ENCODE measurements at places on chromosomes 3 and 15.
A peak's percentile ranks its signal among the peaks of the same experiment; 100 is the strongest.

DNA sequence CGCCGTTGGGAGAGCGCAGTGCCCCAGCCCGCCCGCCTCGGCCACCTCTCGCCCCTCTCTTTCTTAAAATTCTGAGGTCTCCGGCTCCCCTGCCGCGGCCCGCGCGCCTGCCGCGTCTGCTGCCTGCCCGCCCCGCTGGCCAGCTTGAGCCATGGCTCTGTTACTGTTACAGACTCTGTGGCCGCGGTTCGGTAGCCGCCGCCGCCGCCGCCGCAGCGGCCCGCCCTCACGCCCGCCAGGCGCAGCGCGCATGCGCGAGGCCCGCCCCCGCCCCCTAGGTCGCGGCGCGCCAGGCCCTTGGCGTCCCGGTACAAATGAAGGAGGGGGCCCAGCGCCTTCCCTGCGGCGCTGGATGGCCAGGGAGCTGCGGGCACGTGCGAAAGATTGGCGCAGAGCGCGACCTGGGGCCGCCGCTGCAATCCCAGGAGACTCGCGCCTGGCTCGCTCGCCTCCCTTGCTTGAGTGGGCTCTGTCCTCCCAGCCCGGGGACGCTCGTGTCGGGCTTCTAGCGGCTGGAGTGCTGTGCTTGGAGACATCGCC, at the start of gene ONECUT1:
Gene ONECUT1 (minus strand): TSS at position 168 of the 540 bp plus-strand sequence. CDS start 452 bp downstream, outside the sequence.
- no peak for DNase-seq

DNA sequence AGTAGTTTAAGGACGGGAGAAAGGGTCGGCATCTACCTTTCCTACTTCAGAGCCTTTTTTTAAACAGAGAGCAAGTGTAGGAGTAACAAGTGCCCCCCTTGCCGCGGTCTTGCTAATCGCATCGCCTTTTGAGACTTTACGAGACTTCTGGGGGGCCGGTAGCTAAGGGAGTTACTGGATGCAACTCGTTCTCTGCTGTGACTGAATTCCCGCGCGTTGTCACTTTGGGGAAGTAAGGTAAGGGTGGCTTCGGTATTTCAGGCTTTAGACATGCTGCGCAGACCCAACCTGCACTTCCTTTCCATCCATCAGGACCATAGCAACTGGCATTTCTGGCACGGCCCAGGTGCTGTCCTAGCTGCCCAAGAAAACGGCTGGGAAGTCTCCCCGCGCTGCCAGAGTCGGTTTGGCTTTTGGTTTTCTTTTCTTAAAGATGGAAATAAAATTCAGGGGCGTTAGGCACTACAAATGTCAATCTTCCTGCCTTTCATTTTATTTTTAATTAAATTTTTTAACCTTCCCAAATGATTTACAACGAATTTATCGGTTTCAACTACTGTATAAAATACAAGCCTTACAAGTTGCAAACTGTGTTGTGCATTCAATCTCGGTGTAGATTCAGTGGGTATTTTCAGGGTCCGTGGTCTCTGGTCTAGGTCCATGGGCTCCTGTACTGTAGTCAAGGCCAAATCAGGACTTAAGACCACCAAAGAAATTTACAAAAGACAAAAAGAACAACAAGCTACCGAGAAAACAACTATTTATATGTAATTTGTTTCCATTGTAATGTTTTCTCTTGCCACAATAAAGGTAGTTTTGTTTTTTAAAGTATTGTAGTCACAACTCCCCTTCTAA, 3.5 kb downstream of the MECOM start:
- no peak for DNase-seq

DNA sequence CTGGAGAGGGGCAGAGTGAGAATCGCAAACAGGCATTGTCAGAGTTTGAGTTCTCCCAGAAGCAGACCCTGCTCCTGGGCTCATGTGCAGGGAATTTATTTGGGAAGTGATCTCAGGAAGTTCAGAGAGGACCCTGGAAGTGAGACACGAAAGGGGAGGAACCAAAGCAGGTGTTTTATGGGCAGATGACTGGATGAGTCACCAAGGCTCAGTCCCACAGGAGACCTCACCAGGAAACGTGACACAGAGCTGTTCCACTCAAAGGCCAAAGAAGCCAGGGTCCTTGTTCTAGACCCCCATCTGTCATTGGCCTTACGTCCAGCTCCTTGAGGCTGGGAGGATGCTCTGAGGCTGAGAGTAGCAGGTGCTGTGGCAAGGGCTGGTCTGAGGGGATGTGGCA, 43.4 kb upstream of the SEC22A start:
- DNase-seq, result no peak

- DNase-seq, result no peak
Observed at GRCh38 chr3:108311797-108312196, 15.4 kb downstream of the HHLA2 start.

- DNase-seq, result no peak
Observed at GRCh38 chr3:188433521-188434150, 279.7 kb downstream of the LPP start.

GRCh38 chr3:111534701-111535100, 7.3 kb upstream of the CD96 start:
- DNase-seq, result no peak

- no peak for DNase-seq
Observed at GRCh38 chr15:22839046-22839695, 705 bp downstream of the NIPA2 start.

DNA sequence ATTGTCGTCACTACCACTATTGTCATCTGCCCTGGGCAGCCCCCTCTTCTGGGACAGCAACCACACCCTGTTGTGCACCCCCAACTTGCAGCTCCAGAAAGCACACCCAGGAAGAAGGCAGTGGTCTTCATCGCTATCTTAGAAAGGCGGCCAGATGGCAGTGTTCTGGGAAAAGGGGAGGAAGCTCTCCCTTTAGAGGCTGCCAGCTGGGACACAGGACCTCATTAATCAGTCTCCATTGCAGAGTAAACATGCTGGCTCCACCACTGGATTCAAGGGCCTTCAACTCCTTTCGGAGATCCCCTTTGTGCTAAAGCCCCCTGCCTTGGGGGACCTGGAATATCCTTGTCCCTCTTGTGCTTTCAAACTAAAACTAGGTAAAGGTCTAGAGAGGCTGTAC, 199.3 kb upstream of the LINGO1 start:
- DNase-seq, result peak; percentile 12

GRCh38 chr3:195801251-195802183, 10.2 kb downstream of the MUC4 start:
- no peak for DNase-seq

DNA sequence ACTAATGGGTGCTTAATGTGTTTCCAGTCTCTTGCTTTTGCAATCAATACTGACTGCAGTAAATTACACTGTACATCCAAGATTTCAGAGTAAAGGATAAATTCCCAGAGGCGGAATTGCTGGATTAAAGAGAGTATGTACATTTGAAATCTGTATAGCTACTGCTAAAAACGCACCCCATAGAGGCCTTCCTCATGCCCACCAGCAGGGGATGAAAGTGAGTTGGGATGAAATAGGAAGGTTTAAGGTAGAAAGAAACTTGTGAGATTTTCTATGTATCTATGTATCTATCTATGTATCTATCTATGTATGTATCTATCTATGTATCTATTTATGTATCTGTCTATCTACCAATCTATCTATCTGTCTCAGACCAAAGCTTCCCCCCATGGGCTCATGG, 28.4 kb downstream of the TMEM44 start:
- no peak for DNase-seq

GRCh38 chr3:167350245-167350862, 29.7 kb downstream of the ZBBX start:
- DNase-seq, result no peak

- DNase-seq, result no peak
Observed at GRCh38 chr3:62439176-62439813, 65.9 kb upstream of the FEZF2 start.

- DNase-seq, result no peak
Observed at GRCh38 chr3:98770261-98771039, 7.3 kb downstream of the ST3GAL6 start.

- DNase-seq, result peak; percentile 35
Observed at GRCh38 chr15:70566989-70567388, 196.4 kb downstream of the UACA start.

DNA sequence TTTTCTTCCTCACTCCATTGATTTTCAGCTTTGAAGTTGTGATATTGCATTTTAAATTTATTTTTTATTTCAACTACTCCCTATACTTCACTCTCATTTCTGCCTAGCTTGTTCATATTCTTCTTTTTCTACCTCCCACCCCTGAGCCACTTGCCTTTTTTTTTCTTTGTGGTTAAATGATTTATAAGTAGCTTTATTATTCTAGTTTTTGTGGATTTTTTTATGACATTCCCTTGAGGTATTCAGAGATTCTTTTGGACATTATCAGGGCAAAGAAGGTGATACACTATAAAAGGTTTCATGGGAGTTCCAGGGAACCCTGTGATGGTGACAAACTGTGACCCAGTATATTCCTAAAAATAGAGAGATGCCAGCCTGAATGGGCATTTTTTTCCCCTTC, 3.3 kb downstream of the C15orf61 start:
- no peak for DNase-seq

- DNase-seq, result no peak
Observed at GRCh38 chr3:197913641-197914380, 36.2 kb upstream of the RPL35A start.

GRCh38 chr3:106299300-106300098, 430.7 kb upstream of the CBLB start:
- no peak for DNase-seq

- no peak for DNase-seq
Observed at GRCh38 chr3:115638991-115639390, 15.7 kb downstream of the GAP43 start.
